ENCODE measurements at places on chromosomes 2 and 18.

GRCh38 chr2:49174750-49175149 lies 20.4 kb upstream of the FSHR start:
- DNase-seq = no peak

- no peak for DNase-seq
Measured at GRCh38 chr2:167942366-167943081, 304.9 kb downstream of the STK39 start.

GRCh38 chr2:11691076-11691660 lies 21.2 kb upstream of the NTSR2 start:
- DNase-seq = no peak

GRCh38 chr2:15728245-15728938 lies 136.7 kb downstream of the DDX1 start:
- no peak for DNase-seq

DNA sequence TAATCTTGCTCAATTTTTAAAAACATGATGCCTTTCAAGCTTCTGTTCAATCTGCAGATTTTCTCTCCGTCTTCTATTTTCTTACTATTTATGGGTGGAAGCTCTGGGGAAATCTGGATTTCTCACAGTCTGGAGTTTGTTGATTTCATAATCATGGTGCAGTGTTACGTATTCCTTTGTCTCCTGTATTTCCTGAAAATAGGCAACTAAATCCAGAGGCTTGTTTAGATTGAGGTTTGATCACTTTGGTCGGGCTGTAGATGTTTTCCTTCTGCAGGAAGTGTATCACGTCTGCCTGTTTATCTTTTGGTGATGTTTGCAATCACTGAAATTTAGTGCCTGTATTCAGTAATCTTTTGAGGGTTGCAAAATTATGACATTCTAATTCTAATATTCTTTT lies 487.7 kb downstream of the LRRTM4 start:
- no peak for DNase-seq

- no peak for DNase-seq
Measured at GRCh38 chr2:26230806-26231205, 13.6 kb downstream of the HADHA start.

DNA sequence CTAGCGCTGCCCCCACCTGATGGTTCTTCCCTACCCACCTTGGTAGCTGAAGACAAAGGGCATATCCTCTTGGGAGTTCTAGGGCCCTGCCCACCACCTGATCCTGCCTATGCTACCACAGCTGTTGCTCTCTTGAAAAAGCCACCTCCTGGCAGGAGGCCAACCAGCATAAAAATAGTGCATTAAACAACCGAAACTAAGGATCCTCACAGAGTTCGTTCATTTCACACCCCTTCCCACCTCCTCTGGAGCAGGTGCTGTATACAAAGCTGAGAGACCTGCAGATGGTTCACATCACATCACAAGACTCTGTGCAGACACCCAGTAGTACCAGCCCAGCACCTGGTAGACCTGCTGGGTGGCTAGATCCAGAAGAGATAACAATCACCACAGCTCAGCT lies 1348.0 kb upstream of the TMEFF2 start:
- no peak for DNase-seq

- no peak for DNase-seq
Measured at GRCh38 chr2:209125291-209125690, 298.6 kb upstream of the MAP2 start.

- no peak for DNase-seq
Measured at GRCh38 chr18:13441736-13442135, 223.2 kb downstream of the LDLRAD4 start.

DNA sequence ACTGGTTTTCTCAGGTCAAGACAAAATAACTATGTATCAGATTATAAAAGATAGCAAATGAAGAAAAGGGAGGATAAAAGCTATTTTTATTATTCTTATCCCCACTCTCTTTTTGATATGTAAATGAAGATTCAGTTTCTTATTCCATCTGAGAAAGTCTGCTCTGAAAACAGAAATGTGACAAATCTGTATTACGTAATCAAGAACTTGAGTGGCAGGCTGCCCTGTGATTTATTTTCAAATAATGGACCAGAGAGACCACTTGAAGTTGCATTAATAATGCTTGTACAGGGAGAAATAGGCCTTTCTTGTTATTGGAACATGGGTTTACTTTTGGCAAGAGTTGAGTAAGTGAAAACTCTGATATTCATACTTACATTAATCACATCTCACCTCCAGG lies 727.4 kb downstream of the DPP10 start:
- no peak for DNase-seq
